NCI-H2107 (cell line): ENCODE measurements at places on chromosomes 1 and 21.

GRCh38 chr1:223887747-223888418 is 42.1 kb upstream of the TP53BP2 start:
- no peak for DNase-seq

GRCh38 chr1:72891976-72892375 is 609.6 kb upstream of the NEGR1 start:
- no peak for DNase-seq

DNA sequence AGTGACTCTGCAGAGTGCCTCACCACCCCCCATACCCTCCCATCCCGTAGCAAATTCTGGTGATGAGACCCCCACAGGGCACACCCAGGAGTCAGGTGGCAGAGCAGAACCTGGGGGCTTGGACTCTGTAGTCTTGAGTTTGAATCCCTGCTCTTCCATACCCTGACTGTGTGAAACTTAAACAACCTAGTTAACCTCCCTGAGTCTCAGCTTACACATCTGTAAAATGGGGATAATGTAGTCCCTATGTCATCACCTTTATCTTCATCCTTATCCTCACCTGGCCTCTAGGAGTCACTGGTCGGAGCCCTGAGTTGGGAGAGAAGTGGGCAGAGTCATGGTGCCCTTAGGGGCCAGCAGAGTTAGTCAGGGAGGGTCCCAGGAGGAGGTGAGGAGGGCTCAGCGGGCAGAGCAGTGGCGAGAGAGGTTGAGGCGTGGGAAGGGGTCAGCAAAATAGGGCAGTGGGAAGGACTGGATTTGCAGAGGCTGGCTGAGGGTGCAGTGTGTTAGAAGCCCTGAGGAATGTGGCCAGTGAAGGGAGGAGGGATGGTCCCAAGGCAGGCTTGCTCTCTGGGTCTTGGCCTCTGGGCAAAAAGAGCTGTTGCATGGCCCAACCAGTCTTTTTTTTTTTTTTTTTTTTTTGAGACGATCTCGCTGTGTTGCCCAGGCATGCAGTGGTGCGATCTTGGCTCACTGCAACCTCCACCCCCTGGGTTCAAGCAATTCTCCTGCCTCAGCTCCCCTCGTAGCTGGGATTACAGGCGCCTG is 18.6 kb downstream of the C1orf167 start:
- no peak for DNase-seq

GRCh38 chr1:47378147-47378546 is 37.9 kb upstream of the FOXE3 start:
- no peak for DNase-seq

- DNase-seq, result no peak
Observed at GRCh38 chr21:42384989-42385388, 10.9 kb downstream of the TMPRSS3 start.

GRCh38 chr1:30195424-30196134 is 527.8 kb downstream of the MATN1 start:
- no peak for DNase-seq

- DNase-seq, result no peak
Observed at GRCh38 chr1:213724640-213725536, 262.9 kb upstream of the PROX1 start.

DNA sequence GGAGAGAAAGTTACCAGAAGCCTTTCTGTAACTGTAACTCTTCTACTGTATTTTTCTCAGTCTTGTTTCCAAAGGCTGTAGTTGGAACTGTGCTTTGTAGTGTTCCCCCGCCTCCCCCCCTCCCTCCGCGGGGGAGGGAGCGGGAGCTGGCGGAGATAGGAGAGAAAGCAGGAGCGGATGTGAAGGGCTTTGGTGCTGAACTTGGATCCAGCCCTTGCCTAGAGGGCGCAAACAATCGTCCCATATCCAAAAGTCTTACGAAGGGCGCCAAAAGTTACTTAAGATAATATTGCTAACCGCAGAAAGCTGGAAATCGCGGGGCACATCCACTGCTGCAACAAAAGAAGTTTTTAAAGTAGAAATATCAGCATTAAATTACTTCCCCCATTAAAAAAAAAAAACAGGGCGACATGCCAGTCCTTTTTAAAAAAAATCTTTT is 2.4 kb upstream of the NFIA start:
- DNase-seq, result no peak

DNA sequence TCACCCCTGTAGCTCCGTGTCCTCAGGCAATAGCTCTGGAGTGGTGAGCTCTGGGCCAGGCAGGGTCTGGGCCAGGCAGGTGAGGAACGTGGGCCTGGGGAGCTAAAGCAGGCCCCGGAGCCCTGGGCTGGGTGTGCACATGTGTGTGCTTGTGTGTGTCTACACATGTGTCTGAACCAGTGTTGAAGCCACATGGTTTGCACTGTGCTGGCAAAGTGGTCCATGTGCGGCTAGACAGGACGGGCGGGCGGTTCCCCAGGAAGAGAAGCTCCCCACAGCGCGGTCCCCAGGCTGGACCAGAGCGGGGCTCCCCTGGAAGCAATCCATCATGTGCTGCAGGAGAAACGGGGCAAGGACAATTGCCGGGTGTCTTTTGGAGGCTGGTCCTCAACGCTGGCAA is 84.2 kb downstream of the PRDM16 start:
- DNase-seq, result no peak

DNA sequence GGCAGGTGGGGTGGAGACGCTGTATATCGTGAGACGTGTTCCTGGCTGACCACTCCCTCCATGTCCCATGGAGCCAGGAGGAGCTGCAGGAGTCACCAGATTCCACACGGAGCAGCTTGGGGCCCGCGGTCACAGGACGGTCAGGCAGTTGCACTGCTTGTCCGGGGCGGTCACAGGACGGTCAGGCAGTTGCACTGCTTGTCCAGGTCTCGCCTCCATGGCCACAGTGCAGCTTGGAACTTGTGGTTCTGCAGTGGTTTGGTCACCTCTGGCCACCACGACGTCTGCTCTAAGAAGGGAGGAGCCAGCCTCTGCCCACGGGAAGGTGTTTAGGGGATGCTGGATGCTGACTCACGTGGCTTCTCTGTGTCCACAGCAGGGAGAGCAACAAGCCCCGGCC is 33.0 kb downstream of the SLX9 start:
- DNase-seq, result no peak
